GM12891 (cell line): ENCODE measurements at places on chromosomes 16 and 17.

GRCh38 chr16:67731753-67732095 is 12.6 kb upstream of the GFOD2 start:
- DNase-seq, result no peak

DNA sequence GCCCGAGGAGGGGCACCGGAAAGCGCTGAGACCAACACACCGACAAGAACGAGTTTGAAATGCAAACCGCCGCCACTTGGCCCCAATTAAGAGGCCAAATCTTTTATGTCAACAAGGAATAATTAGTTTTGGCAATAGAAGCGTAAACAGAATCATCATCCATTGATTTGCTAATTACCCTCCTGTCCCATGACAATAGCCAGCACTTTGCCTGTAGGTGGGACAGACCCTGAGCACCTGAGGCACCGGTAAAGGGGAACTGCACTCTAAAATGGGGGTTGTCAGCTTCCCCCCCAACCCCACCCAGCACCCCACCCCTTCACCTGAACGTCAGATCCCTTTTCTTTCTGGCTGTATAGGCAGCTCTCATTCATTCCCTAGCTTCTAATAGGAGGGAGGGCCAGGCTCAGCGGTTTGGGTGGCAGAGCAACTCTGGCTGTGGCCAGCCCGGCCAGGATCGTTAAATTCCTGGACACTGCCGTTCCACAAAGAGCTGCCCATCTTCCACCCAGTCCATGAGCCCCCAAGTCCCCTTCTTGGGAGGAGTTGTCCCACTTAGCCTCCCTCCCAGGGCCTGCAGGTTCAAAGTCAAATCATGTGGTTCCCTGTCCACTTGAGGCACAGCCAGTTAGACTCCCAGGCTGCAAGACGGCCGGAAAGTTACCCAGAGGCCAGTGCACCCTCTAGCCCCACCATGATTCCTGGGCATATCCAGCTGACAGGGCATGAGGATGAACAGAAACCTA is 45.8 kb downstream of the WNT3 start:
- no peak for DNase-seq

GRCh38 chr16:82412770-82413169 is 214.0 kb upstream of the CDH13 start:
- no peak for DNase-seq

GRCh38 chr17:76547183-76547641 is 7.4 kb downstream of the PRCD start:
- DNase-seq, result peak; percentile 67

DNA sequence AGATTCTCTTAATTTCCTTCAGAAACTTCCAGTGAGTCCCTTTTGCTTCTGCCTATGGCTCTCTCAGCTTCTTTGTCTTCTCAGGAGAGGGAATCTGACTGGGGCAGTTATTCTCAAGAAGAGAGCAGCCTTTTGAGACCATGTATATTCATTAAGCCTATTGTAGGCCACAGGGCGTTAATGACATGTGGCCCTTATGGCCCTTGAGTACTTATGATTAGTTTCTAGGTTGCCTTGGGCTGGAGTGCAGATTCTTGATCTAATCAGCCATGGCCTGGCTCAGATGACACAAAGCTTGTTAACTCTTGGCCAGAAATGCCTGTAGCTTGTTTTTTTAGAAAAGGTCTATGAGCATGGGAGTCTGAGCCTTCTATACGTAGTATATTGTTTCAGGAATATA is 17.4 kb downstream of the MFSD11 start:
- no peak for DNase-seq

DNA sequence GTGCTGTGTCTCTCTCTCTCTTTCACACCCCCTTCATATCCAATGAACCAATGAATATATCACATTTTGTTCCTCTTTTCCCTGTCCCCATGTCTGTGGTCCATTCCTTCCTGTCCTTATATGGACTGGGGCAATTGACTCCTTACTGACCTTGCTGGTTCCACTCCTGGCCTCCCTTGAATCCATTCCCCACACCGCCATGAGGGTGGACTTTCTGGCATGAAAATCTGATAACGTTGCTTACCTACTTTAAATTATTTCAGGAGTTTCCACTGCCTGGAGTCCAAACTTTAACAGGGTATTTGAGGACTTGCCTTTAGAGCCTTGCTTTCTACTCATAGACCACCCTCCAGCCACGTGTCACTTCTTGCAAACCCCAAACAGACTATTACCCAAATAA is 12.1 kb upstream of the ARHGAP17 start:
- no peak for DNase-seq

DNA sequence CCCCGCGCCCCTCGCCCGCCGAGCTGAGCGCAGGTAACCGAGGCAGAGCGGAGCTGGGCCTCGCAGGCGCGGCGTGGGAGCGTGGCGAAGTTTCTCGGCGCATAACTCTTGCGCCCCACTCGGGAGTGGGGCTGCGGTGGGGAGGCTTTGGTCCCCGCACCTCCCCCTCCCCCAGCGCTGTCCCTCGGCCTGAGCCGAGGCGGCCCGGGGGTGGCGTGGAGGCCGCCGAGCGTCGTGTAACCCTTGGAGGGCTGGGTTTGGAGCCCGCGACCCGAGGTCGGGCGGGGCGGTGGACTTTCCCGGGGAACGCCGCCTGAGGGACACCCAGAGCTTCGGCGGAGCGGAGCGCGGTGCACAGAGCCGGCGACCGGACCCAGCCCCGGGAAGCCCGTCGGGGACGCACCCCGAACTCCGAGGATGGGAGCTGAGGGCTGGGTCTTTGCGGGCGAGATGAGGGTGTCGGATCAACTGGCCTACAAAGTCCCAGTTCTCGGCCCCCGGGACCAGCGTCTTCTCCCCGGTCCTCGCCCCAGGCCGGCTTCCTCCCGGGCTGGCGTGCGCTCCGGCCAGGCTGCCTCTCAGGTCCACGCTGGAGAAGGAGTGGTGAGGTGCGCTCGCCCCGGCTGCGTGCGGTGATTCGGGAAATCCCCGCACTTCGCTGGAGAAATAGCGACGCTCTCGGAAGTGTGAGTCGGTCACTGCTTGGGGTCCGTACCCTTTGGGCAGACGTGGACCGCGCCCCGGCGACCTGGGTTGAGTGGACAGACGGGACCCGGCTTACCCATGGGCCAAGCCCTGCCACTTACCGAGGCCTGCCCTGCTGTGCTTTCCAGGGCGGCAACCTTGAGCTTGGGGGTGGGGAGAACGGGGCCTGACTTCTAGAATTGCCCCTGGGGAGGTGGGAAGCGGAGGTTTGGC is 168.4 kb downstream of the RAB11FIP4 start:
- DNase-seq, result no peak

DNA sequence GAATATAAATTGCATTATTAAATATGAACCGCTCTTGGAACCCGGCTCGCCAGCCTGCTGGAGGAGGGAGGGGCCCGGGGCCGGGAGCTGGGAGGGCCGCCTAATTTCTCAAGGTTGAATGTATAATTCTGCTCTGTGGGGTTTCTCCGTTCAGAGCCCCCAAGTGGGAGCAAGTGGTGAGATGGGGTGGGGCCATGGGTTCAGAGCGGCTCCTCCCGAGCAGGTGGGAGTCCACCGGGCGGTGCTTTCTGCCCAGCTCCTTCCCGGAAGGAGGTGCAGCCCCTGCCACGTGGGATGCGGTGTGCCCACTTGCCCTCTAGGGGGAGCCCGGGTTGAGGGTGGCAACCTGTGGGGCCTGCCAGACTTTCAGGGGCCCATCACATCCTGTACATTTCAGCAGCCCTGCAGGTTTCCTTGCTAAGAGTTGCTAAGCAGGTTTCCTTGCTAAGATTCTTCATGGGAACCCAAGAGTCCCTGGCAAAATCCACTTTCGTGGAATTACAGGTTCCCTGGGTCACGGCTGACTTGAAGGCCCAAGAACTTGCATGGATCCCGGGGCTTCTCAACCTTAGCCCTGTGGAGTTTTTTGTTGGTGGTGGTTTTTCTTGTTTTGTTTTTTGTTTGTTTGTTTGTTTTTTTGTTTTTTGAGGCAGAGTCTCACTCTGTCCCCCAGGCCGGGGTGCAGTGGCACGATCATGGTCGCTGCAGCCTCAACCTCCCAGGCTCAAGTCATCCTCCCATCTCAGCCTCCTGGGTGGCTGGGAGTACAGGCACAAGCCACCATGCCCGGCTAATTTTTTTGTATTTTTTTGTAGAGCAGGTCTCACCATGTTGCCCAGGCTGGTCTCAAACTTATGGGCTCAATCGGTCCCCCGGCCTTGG is 196.7 kb upstream of the GSE1 start:
- peak; percentile 85 for DNase-seq

DNA sequence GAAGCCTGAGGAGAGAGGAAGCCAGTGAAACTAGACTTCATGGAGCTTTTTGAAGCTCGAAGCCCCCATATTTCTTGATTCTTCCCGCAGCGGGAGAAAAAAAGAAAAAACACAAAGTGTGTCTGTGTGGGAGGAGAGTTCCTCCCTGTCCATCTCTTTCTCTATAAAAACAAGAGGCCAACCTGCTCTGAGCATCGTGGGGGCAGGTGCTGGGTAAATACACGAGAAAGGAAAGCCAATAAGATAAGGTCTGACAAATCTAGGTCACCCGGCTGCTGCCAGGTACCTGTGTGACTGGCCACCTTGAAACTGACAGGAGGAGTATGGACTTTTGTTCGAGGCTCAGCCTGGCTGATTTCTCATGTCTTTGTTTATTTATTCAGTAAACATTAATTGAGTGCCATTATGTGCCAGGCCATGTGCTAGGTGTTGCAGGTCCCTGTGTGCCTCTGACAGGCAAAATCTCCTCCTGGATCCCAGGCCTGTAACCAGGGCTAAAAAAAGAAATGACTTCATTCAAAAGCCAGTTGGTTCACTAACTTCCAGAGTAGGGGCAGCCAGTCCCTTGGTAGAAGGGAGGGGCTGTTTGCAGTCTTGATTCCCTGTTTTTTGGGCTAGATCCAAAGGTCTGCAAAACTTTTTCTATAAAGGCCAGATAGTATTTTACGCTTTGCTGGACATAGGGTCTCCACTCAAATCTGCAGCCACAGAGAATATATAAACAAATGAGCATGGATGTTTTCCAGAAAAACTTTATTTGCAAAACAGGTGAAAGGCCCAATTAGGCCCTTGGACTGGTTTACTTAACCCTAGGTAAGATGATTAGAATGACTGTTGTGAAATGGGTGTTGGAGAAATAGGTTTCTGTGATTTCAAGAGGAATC is 35.6 kb downstream of the YPEL2 start:
- no peak for DNase-seq

DNA sequence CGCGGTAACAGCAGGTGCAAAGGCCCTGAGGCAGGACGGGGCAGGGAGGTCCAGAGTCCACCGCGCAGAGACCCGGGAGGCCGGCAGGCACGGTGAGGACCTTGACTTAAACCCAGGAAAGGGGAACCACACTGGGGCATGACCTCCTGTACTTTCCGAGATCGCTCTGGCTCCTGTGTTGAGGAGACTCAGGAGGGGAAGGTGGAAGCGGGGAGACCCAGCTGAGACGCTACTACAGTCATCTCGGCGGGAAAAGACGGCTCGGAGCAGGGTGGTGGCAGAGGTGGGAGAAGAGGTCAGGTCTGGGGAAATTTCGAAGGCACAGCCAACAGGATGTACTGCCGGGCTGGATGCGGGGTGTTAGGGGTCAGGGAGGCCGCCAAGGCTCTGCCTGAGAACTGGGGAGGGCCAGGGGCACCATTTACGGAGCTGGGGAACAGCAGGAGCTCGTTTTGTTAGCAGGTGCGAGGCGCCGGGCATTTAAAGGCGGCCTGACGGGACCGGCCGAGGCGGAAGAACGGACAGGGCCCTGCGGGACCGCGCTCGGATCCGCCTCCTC is 22.3 kb downstream of the NPTX1 start:
- no peak for DNase-seq

GRCh38 chr16:47460359-47460710 is 528 bp downstream of the ITFG1 start:
- no peak for DNase-seq

DNA sequence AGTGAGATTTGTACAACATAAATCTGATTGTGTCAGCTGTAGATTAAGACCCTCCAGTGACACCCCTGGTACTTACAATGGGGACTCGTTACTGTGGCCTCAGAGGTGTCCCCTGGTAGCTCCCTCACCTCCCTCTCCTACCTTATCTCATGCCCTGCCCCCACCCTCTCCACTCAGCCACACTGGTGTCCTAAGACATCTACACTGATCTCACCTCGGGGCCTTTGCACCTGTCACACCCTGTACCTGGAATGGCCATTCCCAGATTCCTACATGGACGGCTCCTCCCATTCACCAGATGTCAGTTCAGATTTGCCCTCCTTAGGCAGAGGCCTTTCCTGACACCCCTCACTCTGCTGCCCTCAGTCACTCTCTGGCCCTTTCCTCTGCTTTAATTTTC is 319.3 kb downstream of the CPPED1 start:
- no peak for DNase-seq

- DNase-seq, result no peak
Measured at GRCh38 chr17:58516644-58517377, 2.4 kb upstream of the MTMR4 start.

DNA sequence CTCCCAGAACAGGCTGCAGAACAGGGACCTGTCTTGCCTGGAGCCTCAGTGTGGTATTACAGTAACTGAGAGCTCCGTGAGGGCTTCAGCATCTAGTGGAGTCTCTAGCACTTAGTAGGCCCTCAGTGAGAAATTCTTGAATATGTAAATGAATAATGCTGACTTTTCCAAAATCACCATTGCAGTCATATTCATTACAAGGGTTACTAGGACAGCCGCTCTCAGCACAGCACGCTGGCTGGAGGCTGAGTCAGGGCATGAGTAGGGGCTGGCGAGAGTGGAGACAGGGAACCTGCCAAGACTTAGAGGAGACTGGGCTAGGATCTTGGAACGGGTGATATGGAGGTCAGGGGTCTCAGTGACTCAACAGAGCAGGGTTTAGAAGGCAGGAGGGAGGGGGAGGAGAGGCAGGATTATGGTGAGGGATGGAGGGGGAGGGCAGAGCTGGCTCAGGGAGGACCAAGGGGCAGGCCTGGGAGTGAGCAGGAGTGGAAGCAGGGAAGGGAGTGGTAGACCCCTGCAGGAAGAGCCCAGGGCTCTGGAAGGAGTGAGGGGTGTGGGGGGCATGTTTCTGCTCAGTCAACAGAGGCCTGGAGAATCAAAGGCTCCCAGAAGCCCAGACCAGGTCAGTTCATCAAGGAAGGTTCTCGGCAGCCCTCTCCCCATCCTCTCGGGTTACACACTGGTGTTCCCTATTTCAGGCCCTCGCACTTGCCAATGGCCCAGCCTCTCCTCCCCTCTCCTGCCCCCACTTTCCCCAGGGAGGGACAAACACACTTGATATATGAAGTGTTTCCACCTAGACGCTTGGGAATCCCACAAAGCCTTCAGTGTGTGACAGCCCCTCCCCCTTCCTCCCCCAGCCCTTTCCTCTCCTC is 42.3 kb downstream of the FZD2 start:
- no peak for DNase-seq

DNA sequence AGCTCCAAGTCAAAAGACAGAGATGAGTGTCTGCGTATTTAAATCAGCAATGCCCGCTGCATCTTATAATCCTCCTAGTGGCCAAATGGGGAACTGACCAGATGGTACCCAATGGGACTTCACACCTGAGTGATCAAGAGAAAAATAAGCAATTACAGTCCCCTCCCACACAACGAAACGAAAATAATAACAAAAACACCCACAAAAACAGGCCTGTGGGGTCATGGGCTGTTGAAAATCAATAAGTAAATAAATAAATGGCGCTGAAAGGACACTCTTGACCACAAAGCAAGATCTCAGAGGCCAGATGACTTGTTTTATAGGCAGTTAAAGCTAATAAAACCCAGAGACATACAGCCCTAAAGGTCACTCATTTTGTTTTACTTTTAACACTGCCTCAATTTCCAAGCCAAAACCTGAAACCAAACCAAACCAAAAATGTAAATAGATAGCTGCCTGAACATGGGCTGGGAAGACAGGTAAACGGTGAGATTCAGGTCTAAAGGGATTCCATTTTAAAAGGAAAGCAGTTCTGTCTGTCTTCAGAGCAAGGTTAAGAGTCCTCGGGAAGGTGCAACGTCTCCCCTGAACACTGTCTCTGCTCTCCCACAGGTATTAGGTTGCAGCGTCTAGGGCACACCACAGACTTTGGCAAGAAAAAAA is 1.3 kb downstream of the ZNF821 start:
- DNase-seq, result peak; percentile 46

GRCh38 chr17:80750263-80750662 is 205.6 kb downstream of the RPTOR start:
- no peak for DNase-seq
